Panc1 (cell line): ENCODE measurements at places on chromosomes 5 and 9. TPM values are rescaled to one million over a fixed set of nuclear protein-coding genes. Genes with fewer than 3 reads are reported as not detected.

PCDHA12 gene
- 10.0 TPM for total RNA-seq

DENND4C gene
- total RNA-seq: 10.5 TPM

ARHGEF37 gene
- total RNA-seq: 3.2 TPM

RMRP gene
- total RNA-seq: 29,896 TPM

LIX1 gene
- not detected for total RNA-seq

DMRT3 gene
- total RNA-seq: not detected

CATSPER3 gene
- total RNA-seq: 0.69 TPM

SOX30 gene
- total RNA-seq: not detected

TAS2R1 gene
- not detected for total RNA-seq

ACTBL2 gene
- total RNA-seq: not detected

DYNC2I2 gene
- 78.1 TPM for total RNA-seq

NR6A1 gene
- total RNA-seq: 7.6 TPM

- H3K27me3 ChIP-seq: no peaks in the 10 kb centered on the region
- no peak overlapping the region for H3K4me3 ChIP-seq
- H3K36me3 ChIP-seq: no peaks in the 10 kb centered on the region
- no peak overlapping the region for H3K27ac ChIP-seq
- DNase-seq: no peak
Observed at GRCh38 chr5:35678661-35679060, 61.0 kb downstream of the SPEF2 start.

DNA sequence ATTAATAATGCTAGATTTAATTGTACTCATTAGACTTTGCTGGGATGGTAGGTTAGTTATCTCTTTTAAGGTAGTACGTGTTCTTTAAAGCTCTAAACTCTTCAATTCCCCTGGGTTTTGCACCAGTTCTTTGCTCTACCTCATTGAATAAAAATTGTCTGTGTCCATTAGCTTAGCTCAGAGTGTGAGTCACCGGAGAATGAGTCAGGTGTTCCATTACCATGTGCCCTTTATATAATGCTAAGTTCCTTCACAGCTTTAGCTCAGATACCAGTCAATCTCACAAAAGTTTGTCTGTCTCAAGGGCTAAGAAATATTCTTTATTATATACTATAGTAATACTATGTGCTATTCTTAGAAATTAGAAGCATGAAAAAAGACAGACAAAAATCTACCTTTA lies 339.4 kb downstream of the PRELID2 start:
- no peak overlapping the region for H3K27ac ChIP-seq
- peak; percentile 77 for DNase-seq
- no peak overlapping the region for H3K4me3 ChIP-seq
- H3K4me1 ChIP-seq: no peaks in the 10 kb centered on the region

DNA sequence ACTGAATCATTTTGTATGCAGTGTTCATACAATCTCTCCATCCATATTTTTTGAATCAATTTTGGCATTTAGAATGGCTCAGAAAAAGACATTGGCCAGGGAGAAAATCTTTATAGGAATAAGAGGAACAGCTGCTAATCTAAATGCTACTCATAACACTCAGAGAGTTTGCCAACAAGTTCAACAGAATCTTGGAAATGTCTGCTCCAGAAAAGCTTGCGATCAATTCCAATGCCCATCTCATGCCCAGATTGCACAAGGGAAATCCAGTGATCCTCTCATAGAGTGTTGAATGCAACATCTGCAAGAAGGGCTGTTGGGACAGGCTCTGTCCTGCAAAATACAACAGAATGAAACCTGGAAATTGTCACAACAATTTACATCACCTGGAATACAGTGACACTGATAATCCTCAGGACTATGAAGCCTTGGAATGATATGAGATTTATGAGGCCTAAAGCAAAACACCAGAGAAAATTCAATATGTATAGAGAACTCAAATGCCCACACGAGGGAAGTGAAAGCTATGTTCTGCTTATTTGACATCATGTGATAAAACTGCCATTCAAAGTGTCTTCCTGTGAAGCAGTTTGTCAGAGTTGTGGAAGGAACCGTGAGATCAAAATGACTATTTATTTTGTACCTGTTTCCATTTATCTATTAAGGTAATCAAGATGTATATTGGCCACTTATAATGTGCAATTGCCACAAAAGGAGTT lies 190.1 kb downstream of the PARP8 start:
- no peak overlapping the region for H3K27ac ChIP-seq
- H3K4me1 ChIP-seq: no peaks in the 10 kb centered on the region
- H3K36me3 ChIP-seq: no peaks in the 10 kb centered on the region
- H3K27me3 ChIP-seq: peaks cover 2% of the 10 kb centered on the region; the same call in 1 of the 2 replicates

- H3K4me1 ChIP-seq: no peaks in the 10 kb centered on the region
- H3K4me3 ChIP-seq: no peak overlapping the region
- H3K27me3 ChIP-seq: no peaks in the 10 kb centered on the region
- H3K27ac ChIP-seq: no peak overlapping the region
- DNase-seq: no peak
Observed at GRCh38 chr9:18746631-18747030, 272.7 kb downstream of the ADAMTSL1 start.

- H3K27ac ChIP-seq: no peak overlapping the region
- no peaks in the 10 kb centered on the region for H3K27me3 ChIP-seq
- H3K4me1 ChIP-seq: no peaks in the 10 kb centered on the region
Observed at GRCh38 chr5:22351178-22351577, 502.0 kb downstream of the CDH12 start.

GRCh38 chr9:88993327-88993726 lies 2.1 kb downstream of the S1PR3 start:
- H3K4me3 ChIP-seq: no peak overlapping the region
- peaks cover 2% of the 10 kb centered on the region for H3K4me1 ChIP-seq
- no peak for DNase-seq
- no peaks in the 10 kb centered on the region for H3K36me3 ChIP-seq
- H3K27me3 ChIP-seq: no peaks in the 10 kb centered on the region

GRCh38 chr5:121525706-121526105 lies 326.0 kb upstream of the FTMT start:
- no peak for DNase-seq
- H3K27ac ChIP-seq: no peak overlapping the region
- no peaks in the 10 kb centered on the region for H3K4me1 ChIP-seq

GRCh38 chr5:71934322-71934721 lies 173.0 kb upstream of the MAP1B start:
- no peak for DNase-seq
- no peaks in the 10 kb centered on the region for H3K4me1 ChIP-seq
- H3K27me3 ChIP-seq: peaks cover 6% of the 10 kb centered on the region; the same call in 1 of the 2 replicates

DNA sequence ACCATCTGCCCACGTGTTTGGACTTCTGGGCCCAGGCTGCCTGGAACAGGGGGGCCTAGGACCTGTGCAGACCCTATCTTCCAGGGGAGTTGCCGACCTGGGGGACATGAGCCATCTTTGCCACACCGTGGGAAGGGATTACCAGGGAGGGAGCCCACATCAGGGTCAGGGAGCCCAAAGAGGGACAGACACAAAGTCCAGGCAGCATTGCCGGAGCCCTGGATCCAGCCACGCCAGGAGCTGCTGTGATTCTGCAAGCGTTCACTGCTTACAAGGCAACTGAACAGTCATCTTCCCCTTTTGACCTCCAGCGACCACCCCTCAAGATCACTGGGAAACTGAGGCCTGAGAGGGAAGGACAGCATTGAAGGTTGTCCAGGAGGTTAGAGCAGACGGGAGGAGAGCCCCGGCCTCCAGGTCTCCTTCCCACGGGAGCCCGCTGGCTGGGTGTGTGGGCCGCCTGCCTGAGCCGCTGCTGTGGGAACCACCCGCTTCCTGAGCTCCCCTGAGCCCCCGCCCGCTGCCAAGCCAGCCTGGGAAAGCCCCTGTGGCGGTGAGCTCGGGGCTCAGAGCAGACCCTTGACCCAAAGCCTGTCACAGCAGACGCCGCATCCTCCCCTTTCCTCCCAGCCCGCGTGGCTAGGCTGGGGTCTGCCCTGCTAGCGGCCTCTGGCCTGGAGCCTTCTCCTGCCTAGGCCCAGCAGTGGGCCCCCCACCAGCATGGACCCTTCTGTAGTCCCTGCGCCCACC lies 17.1 kb upstream of the NOTCH1 start:
- no peak overlapping the region for H3K27ac ChIP-seq
- H3K27me3 ChIP-seq: no peaks in the 10 kb centered on the region
- no peak overlapping the region for H3K4me3 ChIP-seq
- H3K36me3 ChIP-seq: no peaks in the 10 kb centered on the region
- peaks cover 4% of the 10 kb centered on the region for H3K4me1 ChIP-seq
- no peak for DNase-seq

DNA sequence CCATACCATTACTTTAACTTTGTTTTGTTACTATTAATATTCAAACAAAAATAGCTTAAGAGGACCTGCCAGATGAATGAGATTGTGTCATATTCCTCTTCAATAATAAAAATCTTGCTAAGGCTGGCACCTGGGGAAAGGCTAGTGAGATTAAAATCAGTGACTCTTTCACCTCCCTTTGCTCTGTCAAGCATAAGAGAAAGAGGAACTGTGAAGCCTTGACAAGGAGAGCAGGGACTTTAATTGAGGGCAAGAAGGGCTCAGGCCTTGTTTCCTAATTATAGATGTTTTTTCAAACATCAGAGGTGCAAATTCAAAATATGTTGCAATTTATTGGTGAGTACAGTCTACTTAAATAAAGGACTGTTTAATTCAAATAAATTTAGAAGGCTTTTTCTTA lies 91.7 kb downstream of the SPATA31D1 start:
- no peak for DNase-seq
- H3K36me3 ChIP-seq: no peaks in the 10 kb centered on the region
- H3K4me1 ChIP-seq: no peaks in the 10 kb centered on the region
- no peak overlapping the region for H3K27ac ChIP-seq
- no peak overlapping the region for H3K4me3 ChIP-seq

GRCh38 chr5:11038772-11039171 lies 277.7 kb upstream of the DAP start:
- H3K27me3 ChIP-seq: peaks cover 10% of the 10 kb centered on the region
- no peak overlapping the region for H3K27ac ChIP-seq
- no peaks in the 10 kb centered on the region for H3K36me3 ChIP-seq
- H3K4me1 ChIP-seq: no peaks in the 10 kb centered on the region

GRCh38 chr9:96413302-96414221 lies 4.6 kb downstream of the ZNF367 start:
- no peak for DNase-seq
- no peaks in the 10 kb centered on the region; the same call in none of the 2 replicates for H3K36me3 ChIP-seq
- H3K4me1 ChIP-seq: peaks cover 14% of the 10 kb centered on the region
- H3K4me3 ChIP-seq: no peak overlapping the region

GRCh38 chr9:89360465-89360864 lies 42.2 kb downstream of the SECISBP2 start:
- no peaks in the 10 kb centered on the region for H3K4me1 ChIP-seq
- no peak overlapping the region for H3K27ac ChIP-seq
- H3K4me3 ChIP-seq: no peak overlapping the region
- H3K27me3 ChIP-seq: no peaks in the 10 kb centered on the region
- DNase-seq: no peak

GRCh38 chr5:96709152-96709821 lies 47.1 kb downstream of the CAST start:
- no peaks in the 10 kb centered on the region for H3K27me3 ChIP-seq
- H3K4me1 ChIP-seq: peaks cover 6% of the 10 kb centered on the region; the same call in 1 of the 2 replicates
- no peak for DNase-seq
- no peak overlapping the region for H3K27ac ChIP-seq
- no peak overlapping the region for H3K4me3 ChIP-seq
